Fibroblast of the aortic adventitia (primary cell): ENCODE measurements at places on chromosomes 12 and 14. TPM values are rescaled to one million over a fixed set of nuclear protein-coding genes. Genes with fewer than 3 reads are reported as not detected.

DNA sequence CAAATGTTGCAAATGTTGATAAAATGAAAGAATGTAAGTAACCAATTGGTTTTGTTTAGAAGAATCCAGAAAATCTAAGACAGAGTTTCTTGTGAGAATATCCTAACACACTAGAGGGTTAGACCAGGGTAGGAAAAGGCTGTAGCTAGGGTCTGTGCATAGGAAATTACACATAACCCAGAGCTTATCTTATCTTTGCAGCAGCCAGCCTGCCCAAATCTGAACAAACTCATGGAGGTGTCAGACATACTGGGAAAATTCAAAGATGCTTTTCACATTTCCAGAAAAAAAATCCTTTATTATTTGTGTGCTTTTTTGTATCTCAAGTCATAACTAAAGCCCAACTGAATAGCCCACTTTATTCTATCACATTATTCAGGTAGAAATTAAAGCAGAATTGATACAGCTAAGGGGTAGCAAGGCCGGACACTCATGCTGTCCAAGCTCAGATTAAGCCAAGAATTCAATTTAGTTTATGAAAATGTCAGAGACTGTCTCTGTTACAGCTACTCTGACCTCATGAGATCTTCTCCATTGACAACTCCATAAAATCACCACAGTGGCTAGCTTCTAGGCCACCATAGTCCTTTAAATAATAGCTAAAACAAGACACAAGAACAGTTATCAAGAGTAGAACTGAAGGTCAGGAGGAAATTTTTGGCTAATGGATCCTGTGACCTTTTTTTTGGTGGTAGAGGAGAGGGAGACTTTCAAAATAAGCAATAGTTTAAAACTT, 169.6 kb upstream of the RASSF8 start:
- DNase-seq, result peak; percentile 53

GRCh38 chr14:92704821-92705220, 43.6 kb downstream of the LGMN start:
- no peak for DNase-seq

GRCh38 chr14:84403585-84403984, 1126.4 kb upstream of the FLRT2 start:
- no peak for DNase-seq

Gene VPS29
- 83.2 and 88.9 TPM in 2 replicates for total RNA-seq

Gene DPPA3
- not detected in 2 replicates for total RNA-seq

DNA sequence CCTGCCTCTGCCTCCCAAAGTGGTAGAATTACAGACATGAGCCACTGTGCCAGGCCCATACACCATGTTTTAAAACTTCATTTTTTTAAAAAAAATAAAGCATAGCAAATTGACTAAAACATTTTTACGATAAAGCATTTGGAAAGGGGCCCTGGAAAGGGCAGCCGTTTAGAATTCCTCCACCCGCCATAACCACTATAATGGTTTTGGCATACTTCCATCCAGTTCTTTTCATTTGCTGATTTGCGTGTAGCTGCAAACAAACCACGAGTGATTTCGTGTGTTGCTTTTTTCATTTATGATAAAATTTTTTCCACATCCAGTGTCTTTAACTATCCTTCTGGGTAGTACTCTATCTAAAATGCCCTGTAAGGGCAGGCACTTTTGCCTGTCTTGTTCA, 91.8 kb upstream of the RIN3 start:
- DNase-seq, result peak; percentile 73

Gene TTC9
- total RNA-seq, result 0.16 and 0.45 TPM in 2 replicates

DNA sequence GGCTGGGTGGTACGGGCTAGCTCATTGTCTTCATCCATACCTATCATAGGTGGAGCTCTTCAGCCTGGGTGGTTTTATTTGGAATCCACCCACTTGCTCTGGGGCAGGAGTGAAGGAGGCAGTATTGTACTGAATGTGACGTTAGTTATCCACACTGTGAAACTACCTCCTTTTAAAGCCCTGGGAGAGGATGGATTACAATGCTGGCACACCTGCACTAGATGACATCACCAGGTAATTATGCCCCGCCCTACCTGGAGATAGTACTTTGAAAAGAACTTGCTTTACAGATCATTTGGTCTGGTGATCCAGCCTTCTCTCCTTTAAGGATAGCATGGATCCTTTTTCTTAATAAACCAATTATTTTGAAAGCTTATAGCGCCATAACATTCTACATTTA, 78.0 kb downstream of the B4GALNT3 start:
- DNase-seq, result no peak

Gene ADAMTS20
- total RNA-seq, result not detected in 2 replicates

Gene DEGS2
- 0.16 TPM in 1 of 2 replicates, not detected in the other for total RNA-seq

DNA sequence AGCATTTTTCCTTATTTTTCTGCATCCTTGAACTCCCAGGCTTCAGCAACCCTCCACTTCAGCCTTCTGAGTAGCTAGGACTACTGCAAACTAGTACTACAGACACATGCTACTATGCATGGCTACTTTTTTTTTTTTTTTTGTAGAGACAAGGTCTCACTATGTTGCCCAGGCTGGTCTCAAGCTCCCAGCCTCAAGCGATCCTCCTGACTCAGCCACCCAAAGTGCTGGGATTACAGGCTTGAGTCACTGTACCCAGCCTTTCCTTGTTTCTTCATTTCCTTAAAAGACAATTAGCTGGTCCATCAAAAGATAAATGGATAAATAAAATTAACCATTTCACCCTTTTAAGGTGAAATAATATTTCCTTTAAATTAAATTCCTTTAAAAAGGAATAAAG, 205.8 kb downstream of the SPTSSA start:
- no peak for DNase-seq
